ENCODE measurements at places on chromosomes 12 and 14.
A peak's percentile ranks its signal among the peaks of the same experiment; 100 is the strongest.

DNA sequence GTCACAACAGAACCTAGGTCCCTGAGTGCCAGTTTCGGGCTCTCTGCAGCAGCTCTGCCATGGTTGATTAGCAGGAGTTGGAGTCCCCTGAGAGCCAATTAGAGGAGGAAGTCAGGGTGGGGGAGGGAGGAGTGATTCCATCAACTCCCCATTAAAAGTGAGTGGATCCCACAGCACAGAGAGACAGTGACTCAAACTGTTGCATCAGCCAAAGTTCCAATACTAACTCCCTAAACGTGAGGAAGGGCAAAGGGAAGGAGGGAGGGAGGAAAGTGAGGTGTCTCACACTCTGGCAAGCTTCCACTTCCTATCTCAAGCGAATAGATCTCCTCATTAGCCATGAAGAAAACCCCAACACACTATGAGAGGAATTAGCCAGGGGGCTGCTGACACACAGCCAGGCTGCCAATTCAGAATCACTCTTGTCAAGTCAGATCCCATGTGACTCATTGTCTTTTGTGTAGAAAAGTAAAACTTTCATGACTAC is 23.6 kb downstream of the OR11H4 start:
- DNase-seq, result peak; percentile 32

- no peak for DNase-seq
These were observed 78.7 kb downstream of the KSR2 start for GRCh38 chr12:117890137-117890536.

- DNase-seq, result no peak
These were observed 47.1 kb upstream of the RERG start for GRCh38 chr12:15268309-15268708.

DNA sequence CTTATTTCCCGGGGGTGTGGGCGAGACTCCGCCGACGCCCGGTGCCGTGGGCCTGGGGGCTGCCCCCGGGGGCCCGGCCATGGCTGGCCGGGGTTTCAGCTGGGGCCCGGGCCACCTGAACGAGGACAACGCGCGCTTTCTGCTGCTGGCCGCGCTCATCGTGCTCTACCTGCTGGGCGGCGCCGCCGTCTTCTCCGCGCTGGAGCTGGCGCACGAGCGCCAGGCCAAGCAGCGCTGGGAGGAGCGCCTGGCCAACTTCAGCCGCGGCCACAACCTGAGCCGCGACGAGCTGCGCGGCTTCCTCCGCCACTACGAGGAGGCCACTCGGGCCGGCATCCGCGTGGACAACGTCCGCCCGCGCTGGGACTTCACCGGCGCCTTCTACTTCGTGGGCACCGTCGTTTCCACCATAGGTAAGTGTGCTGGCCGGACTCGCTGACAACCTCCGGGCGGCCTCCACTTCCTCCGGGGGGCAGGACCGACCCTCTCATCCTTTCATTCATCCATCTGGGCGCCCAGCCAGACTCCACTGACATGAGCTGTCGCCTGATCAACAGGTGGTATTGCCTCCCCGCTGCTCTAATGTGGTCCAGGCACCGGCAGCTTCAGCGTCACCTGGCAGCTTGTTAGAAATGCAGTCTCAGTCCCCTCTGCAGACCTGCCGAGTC is 467 bp downstream of the KCNK13 start:
- no peak for DNase-seq

GRCh38 chr12:76883151-76883550 is 4.3 kb upstream of the CSRP2 start:
- peak; percentile 24 for DNase-seq

- DNase-seq, result no peak
These were observed 991.2 kb downstream of the FLRT2 start for GRCh38 chr14:86521031-86521730.

GRCh38 chr12:28591831-28592230 is 401.6 kb downstream of the CCDC91 start:
- DNase-seq, result no peak

- DNase-seq, result no peak
These were observed 7.8 kb downstream of the FOXA1 start for GRCh38 chr14:37587131-37587803.

GRCh38 chr14:75258079-75258802 is 20.4 kb upstream of the FOS start:
- DNase-seq, result no peak

DNA sequence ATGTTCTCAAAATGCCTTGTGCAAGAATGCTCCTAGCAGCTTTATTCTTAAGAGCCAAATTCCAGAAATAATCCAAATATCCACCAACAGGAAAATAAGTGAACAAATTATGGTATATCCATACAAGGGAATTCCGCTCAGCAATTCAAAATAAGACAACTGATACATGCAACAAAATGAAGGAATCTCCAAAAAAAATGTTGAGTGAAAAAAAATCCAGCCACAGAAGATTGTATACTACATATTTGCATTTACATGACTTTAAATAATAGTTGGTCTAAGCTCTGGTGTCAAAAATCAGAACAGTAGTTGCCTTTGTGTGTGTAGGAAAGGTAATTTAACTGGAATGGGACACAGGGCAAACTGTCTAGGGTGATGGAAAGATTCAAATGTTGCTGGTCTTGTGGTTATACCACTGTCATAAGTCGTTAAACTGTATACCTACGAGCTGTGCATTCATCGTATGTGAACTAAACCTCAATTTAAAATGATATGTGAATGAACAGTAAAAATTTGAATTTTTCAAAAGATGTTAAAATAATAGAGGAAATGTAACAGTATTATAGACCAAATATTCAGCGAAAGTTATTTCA is 3.2 kb downstream of the CD69 start:
- DNase-seq, result no peak

GRCh38 chr14:29463727-29464395 is 463.8 kb downstream of the PRKD1 start:
- no peak for DNase-seq

- no peak for DNase-seq
These were observed 24.0 kb downstream of the RHOJ start for GRCh38 chr14:63228217-63228616.

GRCh38 chr14:105830171-105830570 is 303.8 kb downstream of the TMEM121 start:
- no peak for DNase-seq

DNA sequence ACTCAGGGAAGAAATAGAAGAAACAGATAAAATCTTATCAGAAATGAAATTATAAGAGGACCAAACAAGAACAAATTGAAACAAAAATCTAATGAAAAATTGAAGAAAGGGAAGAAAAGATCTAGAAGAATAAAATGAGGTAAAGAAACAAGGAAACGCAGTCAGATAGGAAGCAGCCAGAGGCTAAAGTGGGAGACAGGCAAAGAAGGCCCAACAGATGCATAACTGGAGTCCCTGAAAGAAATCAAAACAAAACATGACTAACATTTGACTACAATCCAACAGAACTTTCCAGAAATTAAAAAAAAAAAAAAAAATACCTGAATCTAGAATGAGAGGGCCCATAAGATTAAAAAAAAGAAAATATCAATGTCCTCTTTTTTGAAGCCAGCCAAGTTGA is 65.6 kb downstream of the AMN start:
- no peak for DNase-seq

DNA sequence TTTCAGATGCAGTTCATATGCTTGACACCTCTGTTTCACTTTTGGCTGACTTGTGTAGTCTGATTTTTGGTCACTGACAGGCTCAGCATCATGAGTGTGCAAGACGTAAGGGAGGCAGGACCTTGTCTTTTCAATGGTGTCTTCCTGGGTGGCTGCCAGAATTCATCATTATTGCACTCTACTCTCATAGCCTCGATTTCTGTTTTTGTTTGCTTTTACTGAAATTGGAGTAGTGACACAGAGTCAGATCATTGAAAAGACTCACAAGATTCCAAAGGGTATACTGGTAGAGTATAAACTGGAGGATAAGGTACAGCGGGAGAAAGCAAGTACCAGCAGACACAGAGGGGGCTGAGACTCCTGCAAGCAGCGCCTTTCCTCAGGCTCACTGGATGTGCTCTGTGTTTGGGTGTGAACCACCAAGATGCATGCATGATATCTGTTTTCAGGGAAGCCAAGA is 126.3 kb upstream of the FGD4 start:
- peak; percentile 7 for DNase-seq

GRCh38 chr12:12823811-12824210 is 10.7 kb downstream of the DDX47 start:
- peak; percentile 59 for DNase-seq

GRCh38 chr12:131783915-131784541 is 44.2 kb upstream of the MMP17 start:
- peak; percentile 46 for DNase-seq

DNA sequence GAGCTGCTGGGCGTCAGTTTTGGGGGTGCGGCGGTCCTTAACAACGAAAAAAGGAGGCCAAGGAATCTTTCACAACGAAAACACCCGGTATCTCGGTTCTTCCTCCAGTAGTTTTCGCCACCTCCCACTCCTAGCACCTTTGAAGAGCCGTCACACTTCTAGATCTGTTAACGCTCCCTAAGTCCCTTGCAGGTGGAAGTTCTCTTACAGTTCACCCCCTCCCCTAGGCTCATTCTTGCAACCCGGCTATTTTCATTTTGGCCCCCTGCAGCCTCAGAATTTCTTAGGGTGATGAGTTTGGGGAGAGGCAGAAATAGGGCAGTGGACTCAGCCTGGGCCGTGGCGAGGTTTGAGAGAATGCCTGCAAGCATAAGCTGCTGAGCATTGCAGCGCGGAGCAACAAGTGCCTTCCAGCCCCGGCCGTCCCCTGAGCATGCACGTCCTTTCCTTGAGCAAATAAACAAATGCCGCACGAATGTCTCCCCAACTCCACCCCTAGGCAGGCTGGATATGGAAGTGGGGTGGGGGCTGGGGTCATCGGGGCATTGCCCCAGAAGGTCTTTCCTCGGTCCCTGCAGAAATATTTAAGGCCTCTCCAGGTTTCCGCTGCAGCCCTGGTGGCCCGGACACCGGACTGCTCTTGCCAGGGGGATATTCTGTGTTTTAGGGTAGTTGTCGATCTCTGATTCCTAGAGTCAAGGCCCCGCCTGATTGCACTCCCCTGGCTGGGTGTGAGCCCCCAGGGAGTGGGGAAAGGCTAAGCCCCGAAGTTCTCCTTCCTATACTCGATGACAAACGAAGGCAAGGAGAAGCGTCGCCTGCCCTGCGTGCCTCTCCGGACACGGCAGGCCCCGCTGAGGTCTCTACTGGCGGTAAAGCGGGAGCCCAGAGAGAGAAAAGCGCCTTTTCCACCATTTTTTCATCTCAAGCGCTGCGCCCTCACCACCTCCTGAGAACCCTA is 1.6 kb downstream of the RFX4 start:
- no peak for DNase-seq

- no peak for DNase-seq
These were observed 259.4 kb downstream of the PRKD1 start for GRCh38 chr14:29668201-29668600.

- DNase-seq, result no peak
These were observed 108.7 kb downstream of the BTG1 start for GRCh38 chr12:92036771-92037453.

GRCh38 chr14:100376751-100377171 is 53.6 kb downstream of the SLC25A47 start:
- peak; percentile 17 for DNase-seq

GRCh38 chr12:51592034-51592705 is 1.1 kb downstream of the SCN8A start:
- no peak for DNase-seq

- peak; percentile 80 for DNase-seq
These were observed 17.7 kb downstream of the DNAL1 start for GRCh38 chr14:73662487-73662943.

- no peak for DNase-seq
These were observed 192.9 kb downstream of the SEC23A start for GRCh38 chr14:38910092-38910491.

- DNase-seq, result no peak
These were observed 11.0 kb downstream of the PCBP2 start for GRCh38 chr12:53462935-53463334.

- DNase-seq, result no peak
These were observed 151.9 kb upstream of the ABCD2 start for GRCh38 chr12:39771456-39771855.

- no peak for DNase-seq
These were observed 63.0 kb upstream of the BTG1 start for GRCh38 chr12:92208613-92209121.

GRCh38 chr12:20127413-20127812 is 240.9 kb upstream of the PDE3A start:
- DNase-seq, result no peak

GRCh38 chr12:79453820-79454219 is 236.9 kb downstream of the PAWR start:
- no peak for DNase-seq

DNA sequence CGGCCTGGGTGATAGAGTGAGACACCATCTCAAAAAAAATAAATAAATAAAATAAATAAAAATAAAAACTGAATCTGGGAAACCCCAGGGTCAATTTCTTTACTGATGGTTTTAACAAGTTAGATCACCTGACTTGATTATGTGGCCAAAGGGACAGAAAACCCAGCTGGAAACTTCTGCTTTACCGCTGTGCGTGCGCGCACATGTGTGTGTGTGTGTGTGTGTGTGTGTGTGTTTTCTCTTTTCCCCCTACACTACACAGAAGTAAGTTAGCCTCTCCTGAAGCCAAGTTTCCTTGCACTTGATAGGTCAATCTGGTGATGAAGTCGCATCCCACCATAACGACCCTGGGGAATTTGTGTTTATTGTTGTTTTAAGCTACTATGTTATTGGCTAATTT is 105.3 kb upstream of the AMN1 start:
- no peak for DNase-seq

DNA sequence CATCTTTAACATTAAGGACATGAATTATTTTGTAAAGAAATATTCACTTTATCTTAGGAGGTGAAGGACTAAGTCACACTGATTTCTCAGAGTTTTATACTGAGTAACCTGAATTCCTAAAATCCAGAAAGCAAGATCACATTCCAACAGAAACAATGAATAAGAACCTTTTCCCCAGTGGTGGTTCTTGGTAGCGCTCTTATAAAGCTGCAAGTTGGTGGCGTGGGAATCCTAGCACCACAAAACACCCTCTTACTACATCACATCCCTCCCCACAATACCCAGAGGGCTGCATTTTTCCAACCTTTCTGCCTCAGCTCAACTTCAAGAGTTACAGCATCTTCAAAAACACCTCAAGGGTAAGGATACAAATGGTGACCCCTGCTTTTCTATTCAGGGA is 44.0 kb upstream of the SMUG1 start:
- no peak for DNase-seq

- no peak for DNase-seq
These were observed 142.5 kb downstream of the TMX1 start for GRCh38 chr14:51382506-51382905.

DNA sequence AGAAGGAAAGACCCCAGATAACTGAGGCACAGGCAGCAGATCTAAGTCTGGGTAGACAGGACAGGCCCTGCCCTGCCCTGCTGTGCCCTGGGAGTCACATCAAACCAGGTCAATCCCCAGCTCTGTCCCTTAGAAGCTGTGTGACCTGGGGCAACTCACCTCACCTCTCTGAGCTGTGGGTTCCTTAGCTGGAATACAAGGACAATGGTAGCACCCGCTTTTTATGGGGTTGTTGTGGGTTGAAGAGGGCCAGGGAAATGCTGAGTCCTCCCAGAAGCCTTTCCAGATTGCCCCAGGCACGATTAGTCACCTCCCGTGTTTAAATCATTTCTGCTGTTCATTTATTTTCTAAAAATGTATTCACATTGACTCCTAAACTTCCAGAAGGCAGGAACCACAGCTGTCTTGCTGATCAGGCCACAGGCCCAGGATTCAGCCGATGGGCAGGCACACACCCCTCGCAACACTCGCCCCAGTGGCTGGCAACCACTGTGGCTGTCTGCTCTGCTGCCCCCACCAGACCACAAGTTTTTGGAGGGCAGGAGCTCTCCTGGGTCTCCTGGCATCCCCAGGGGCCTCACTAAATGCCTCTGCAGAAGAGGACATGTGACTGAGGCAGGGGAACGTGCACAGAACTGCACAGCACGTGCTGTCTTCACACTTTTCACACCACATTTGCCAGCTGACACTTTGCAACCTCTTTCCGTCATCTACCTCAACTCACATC is 3.0 kb downstream of the SELPLG start:
- DNase-seq, result no peak

All from RCC 7860 (cell line).